ENCODE measurements at places on chromosomes 11 and 22.

- DNase-seq: peak; percentile 79
Measured at GRCh38 chr11:118908901-118909618, 16.7 kb downstream of the BCL9L start.

- no peak for DNase-seq
Measured at GRCh38 chr22:17198170-17199002, 20.8 kb downstream of the ADA2 start.

- no peak for DNase-seq
Measured at GRCh38 chr11:9302448-9302847, 11.9 kb downstream of the TMEM41B start.

DNA sequence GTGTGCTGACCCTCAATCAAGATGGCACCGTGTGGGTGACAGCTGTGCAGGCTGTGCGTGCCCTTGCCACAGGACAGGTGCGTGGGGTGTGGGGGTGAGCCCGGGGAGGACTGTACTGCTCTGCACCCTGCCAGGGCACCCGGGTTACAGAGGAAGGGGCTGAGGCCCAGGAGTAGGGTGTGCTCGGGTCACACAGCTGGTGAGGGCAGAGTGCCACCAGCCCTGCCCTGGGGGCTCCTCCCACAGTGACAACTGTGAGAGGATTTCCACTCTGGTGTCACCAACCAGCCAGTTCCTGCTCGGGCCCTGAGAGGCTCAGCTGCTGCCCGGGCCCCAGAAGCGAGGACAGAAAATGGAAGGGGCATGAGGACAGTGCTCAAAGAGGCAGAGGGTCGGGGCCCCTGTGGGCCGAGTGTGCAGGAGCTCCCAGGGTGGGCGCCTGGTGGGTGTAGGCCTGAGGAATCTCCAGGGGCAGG, 20.5 kb downstream of the TRMU start:
- DNase-seq: no peak

DNA sequence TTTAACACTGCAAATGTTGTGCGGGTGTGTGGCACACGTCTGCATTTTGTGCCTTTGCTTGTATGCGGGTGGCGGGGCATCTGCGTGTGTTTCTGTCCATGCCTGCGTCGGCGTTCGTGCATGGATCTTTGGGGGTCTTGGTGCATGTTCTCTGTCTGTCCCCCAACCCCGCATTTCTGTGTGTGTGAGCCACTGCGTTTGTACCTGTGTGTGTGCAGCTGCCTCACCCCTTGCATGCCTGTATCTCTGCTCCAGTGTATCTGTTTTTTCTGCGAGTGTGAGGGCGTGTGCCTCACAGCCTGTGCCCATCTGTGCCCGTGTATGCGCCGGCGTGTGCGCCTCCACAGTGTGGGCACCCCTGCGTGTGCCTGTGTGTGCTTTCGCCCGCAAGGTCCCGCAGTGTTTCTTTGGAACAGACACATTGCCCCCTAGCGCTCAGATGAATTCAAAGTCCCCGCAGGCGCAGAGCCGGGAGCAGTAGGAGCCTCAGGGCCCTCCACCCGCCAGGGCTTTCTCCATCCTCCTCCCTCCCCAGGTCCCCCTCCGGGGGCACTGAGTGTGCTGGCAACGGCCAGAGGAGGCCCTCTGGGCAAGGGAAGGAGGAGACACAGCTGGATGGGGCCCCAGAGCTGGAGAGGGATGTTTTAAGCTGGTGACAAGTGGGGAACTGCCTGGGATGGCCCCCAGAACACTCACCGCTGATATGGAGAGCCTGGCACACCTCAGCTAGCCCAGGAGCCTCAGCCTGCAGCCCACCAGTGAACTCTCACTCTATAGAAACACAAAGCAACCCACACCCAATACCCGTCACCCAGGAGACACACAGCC, 3.1 kb upstream of the MN1 start:
- DNase-seq: peak; percentile 37

DNA sequence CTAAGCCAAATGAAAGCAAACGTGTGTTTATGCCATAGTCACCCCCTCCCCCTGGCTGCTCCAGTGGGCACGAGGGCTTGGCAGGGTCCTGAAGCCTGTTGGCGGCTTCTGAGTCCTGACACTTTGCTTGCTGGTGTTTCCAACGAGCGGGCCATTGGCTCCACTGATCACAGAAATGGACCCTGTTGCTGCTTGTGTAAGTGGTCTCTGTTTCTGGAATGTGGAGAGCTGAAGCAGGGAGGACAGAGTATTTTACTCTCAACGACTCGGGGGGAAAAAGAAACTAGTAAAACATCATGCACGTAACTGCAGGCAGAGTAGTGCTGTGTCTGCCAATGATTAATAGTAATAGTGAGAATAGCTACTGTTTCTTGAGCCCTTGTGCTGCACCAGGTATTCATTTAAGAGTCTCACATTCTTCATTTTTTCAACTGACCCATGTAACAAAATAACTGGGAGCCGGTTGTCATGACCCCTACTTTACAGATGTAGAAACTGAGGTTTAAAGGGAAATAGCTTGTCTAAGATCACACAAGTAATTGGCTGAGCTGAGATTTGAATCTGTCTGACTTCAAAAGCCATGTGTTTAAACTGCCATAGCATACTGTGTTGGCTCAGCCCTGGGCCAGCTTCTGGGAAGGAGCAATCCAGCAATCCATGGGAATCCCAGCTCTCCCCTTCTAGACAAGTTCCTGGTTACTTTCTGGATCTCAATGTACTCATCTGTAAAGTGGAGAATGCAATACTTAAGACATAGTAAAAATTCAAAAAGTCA, 526.7 kb downstream of the INSC start:
- DNase-seq: no peak

- DNase-seq: no peak
Measured at GRCh38 chr22:30187094-30187493, 59.5 kb downstream of the LIF start.

- DNase-seq: no peak
Measured at GRCh38 chr11:78981153-78981552, 406.5 kb upstream of the NARS2 start.

- no peak for DNase-seq
Measured at GRCh38 chr22:33062361-33062760, 4.2 kb upstream of the SYN3 start.

- DNase-seq: no peak
Measured at GRCh38 chr11:94771951-94772350, 3.8 kb downstream of the AMOTL1 start.

- no peak for DNase-seq
Measured at GRCh38 chr11:6895010-6895409, 2.7 kb upstream of the OR2D2 start.

- no peak for DNase-seq
Measured at GRCh38 chr11:79393362-79394043, 47.3 kb downstream of the TENM4 start.

DNA sequence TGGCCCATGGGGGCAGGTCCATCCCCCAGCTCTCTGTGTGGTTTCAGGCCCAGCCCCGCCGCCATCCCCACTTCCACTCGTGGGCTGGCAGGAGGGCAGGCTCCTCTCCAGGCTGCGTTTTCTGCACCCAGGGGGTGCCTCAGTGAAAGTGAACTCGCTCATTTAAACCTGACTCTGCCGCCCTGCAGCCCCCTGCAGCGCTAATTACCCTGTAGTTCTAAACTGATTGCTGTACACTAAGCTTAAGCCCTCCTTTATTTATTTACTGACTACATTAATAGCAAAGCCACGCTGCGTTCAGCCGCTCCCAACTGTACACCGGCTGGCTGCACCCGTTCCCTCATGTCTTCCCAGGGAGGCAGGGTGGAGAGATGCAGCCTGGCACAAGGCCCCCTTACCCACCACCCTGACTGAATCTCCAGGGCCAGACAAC, 36.6 kb upstream of the NNMT start:
- DNase-seq: no peak

DNA sequence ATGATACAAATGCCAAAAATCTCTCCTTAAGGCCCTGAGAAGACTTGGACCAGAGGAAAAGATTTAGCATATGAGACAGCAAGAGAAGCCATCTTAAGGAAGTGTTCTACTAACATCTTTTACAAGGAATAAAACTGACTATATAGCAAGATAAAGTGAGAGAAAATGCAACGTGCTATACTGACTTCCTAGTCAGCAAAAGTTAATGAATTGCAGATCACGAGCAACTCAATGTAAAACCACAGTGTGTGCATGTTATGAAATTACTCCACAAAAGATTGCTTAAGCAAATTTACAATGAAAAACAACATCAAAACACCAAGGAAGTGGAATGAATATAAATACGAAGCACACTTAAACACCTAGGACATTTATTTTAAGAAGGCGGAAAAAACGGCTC, 187.5 kb downstream of the CADM1 start:
- no peak for DNase-seq

DNA sequence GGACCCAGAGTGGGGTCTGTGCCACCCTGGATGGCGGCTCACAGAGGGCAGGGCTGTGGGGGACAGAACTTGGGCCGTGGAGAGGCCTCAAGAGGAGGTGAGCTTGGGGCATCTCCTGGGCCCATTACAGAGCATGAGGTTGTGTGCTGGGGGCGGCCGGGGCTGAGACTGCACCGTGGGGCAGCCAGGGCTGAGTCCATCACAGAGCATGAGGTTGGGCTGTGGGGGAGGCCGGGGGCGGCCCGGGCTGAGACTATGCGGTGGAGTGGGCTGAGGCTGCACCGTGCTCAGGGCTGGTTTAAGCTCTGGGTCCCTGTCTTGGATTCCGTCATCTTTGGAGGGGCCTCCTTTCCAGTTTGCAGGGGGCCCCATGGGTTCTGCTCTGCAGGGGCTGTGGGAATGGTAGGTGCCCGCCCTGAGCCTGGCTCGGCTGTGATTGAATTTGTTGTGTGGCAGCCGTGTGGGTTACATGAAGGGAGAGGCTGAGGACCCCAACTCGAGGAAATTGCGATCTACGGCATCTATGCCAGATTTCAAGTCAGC, 38.1 kb upstream of the MUC5AC start:
- DNase-seq: no peak

DNA sequence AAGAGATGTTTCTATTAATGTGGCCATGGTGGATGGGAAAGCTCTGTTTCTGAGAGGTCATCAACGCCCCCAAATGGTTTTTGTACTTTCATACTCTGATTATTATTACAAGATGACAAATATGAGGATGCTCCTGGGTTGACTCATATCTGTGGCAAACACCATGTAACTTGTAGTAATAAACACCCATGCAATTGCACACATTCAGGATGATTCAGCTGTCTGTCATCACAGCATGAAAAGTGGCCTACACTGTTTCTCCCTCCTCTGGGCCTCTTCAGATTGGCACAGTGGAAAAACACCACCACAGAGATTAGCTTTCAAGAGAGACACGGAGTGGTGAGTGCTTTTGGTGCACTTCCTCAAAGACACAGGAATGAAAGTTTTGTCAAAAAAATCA, 85.4 kb downstream of the MTNR1B start:
- peak; percentile 69 for DNase-seq
